ENCODE measurements at places on chromosomes 16 and 17.

DNA sequence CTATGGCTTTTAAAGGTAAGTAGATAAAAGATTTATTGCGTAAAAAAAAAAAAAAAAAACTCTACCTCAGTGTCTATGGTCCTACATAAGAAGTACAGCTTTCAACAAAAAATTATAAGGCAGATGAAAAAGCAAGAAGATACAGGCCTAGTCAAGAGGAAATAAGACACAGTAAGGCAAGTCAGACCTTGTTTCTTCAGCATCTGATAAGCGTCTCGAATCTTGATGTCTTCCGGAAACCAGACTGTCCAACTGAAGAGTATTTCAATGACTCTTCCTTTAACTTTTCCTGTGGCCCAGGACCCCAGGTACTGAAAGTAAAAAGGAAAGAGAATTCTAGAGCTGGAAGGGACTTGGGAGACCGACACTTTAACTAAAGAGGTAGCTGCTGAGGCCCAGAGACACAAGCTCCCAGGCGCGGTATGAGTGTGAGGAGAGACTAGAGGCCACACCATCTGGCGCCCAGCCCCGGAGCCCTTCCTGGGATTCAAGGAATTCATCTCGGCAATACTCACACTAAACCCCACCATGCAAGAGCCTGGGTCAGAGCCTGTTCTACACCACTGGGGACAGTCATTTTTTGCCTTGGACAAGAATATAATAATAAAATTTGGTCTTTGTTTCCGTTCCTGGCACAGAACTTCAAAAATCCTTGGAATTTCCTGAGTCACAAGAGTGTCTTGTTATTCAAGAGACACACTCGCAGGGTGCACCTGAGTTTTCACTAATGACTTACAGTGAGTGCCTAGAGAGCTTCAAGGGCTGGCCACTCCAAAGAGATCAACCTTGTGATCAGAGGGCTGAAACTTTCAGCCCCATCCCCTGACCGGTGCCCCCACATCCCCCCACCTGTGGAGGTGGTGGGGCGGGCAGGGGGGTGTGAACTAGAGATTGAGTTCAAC lies 18.6 kb downstream of the GGA2 start:
- DNase-seq = peak; percentile 13

GRCh38 chr17:32998111-32998886 lies 6.7 kb downstream of the SPACA3 start:
- DNase-seq = peak; percentile 78

GRCh38 chr17:80730739-80731138 lies 186.1 kb downstream of the RPTOR start:
- DNase-seq = no peak

- no peak for DNase-seq
These were observed 15.0 kb downstream of the CUEDC1 start for GRCh38 chr17:57940231-57940630.

- no peak for DNase-seq
These were observed 46.3 kb downstream of the RMI2 start for GRCh38 chr16:11391576-11391975.

- no peak for DNase-seq
These were observed 44.6 kb downstream of the STH start for GRCh38 chr17:46043606-46044005.

- DNase-seq = peak; percentile 22
These were observed 477 bp downstream of the CFAP20 start for GRCh38 chr16:58128711-58129096.

DNA sequence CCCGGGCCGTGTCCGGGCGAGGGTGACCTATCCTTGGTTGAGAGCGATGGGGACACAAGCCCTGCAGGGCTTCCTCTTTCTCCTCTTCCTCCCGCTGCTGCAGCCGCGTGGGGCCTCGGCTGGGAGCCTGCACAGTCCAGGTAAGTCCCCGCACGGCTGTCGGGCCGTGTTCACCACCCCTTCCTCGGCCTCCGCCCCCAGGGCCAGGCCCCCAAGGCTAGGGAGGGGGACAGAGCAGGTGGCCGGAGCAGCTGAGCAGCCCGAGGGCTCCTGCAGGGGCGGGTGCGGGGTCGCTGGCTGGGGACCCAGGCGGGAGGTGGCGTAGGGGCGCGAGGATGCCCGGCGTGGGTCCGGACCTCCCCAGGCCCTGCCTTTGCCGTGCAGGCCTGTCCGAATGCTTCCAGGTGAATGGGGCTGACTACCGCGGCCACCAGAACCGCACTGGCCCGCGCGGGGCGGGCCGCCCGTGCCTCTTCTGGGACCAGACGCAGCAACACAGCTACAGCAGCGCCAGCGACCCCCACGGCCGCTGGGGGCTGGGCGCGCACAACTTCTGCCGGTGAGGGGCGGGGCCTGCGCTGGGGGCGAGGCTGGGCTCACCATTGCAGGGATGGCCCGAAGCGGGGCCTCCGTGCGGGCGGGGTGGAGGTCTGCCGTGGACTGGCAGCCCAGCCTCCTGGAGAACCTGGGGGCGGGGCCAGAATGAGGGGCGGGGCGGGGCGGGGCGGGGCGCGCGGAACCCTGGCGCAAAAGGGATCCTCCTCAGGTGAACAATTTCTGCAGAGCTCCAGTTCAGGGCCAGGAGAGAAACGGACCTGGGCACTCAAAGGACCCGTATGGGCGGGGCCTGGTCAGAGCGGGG lies 631 bp downstream of the KREMEN2 start:
- peak; percentile 51 for DNase-seq

- DNase-seq = no peak
These were observed 4.5 kb upstream of the IRX3 start for GRCh38 chr16:54290833-54291655.

DNA sequence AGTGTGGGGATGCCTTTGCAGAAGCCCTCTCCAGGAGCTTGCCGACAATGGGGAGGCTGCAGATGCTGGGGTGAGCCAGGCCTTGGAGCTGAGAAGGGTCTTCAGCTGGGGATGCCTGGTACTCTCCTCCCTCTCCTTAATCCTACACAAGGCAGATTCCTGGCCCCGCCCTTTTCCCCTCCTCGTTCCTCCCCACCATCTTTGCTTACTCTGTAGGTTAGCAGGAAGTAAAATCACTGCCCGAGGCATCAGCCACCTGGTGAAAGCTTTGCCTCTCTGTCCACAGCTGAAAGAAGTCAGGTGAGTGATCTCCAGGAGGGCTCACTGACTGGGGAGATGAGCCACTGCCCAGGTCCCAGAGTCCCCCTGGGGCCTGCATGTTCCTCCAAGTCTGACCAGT lies 38.7 kb downstream of the NLRC5 start:
- no peak for DNase-seq

DNA sequence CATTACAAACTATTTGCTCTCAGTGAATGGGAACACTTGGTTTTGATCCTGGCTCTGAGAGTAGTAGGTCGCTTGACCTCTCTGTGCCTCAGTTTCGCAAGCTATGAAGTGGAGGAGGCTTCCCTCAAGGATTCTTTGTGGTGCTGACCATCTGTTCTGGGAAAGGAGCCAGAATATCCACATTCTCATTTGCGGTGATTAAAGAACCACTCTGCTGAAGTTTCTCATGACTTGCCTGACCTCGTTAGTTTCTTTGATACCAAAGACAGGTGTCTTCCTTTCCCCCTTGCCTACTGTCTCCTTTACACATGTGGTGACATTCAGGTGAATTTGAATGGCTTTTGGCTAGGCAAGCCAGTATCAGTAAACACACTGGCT lies 116.0 kb downstream of the SNX29 start:
- DNase-seq = no peak

DNA sequence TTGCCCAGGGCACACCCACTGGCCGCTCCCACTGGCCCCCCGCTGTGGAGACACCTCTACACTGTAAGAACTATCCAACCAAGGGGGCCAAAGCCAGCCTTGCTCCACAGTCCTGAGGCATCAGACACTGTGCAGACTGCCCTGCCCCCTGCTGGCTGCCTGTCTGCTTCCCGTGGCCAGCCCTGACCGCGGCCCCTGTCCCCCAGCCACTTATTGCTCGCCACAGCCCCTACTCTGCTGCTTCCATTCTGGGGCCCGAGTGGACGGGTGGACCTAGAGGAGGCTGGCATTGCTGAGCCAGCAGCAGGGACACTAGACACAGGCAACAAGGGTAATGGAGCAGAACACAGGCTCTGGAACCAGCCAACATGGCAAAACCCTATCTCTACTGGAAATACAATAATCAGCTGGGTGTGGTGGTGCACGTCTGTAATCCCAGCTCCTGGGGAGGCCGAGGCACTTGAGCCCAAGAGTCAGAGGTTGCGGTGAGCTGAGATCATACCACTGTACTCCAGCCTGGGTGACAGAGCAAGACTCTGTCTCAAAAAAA lies 19.7 kb upstream of the LRRC37A3 start:
- DNase-seq = peak; percentile 11

GRCh38 chr17:77210331-77210730 lies 69.6 kb downstream of the SEC14L1 start:
- DNase-seq = no peak

DNA sequence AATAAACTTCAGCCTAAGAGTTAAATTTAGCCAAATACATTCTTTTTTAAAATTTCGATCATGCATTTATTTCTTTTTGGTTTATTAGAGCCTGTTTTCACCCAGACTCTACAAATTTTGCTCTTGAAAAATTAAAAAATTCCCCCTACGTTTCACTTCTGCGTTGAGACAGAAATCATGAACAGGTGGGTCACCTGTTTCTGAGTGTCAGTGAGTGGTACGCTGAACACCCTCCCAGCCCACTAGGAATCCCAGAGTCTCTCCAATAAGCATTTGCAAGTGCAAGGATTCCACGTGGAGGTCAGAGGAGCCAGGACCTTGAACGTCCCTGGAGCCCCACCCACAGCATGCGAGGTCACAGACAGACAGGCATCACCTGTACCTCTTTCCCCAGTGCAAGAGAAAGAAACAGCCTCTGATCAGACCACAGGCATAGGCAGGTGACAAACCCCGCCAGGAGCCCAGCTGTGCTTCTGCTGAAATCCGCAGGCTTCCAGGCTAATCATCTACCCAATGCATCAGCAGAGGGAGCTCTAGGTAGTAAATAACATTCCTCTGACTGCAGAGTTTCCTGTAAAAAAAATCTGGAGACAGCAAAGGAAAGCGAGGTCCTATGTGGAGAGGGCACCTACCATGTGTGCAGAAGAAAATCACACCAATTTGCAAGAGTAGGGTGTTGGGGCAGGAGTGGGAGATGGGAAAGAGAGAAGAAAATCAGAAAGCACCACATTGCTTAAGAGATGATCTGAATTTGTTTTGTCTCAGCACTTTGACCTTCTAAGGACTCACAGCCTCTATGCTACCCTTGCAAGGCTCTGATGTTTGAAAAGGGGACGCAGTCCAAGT lies 5.9 kb upstream of the XYLT1 start:
- peak; percentile 74 for DNase-seq

DNA sequence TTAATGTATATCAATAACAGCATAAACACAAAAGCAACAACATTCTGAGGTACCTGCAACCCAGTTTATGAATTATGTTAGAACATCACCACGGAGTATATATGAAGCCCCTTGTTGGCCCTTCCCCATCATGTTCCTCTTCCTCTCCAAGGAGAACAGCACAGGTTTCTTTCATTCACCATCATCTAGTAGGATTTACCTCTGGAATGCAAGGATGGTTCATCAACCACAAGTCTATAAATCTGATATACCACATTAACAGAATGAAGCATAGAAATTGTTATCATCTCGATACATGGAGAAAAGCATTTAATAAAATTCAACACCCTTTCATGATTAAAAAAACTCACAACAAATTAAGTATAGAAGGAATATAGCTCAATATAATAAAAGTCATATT lies 6.2 kb upstream of the PRSS54 start:
- DNase-seq = no peak

DNA sequence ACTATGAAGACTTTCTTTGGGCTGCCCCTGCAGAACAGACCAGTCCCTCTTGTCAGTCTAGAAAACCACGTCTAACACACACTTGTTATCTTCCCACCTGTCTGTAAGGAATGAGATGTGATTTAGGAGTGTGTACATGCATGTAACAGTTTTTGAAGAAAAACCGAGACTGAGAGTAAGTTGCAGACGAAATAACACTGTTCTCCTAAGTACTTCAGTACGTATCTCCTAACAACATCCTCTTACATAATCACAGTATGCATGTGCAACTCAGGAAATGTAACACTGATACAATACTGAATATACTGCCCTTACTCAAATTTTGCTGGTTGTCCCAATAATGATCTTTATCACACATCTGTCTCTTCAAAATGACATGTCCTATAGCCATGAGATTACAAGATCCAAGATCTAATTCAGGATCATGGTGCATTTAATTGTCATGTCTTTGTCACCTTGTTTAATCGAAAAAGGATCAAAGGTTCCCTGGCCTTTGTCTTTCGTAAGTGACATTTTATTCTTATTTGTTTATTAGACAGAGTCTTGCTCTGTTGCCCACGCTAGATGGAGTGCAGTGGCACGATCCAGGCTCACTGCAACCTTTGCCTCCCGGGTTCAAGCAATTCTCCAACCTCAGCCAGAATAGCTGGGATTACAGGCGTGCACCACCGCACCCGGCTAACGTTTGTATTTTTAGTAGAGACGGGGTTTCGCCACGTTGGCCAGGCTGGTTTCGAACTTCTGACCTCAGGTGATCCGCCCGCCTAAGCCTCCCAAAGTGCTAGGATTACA lies 25.6 kb downstream of the CREBBP start:
- DNase-seq = no peak

GRCh38 chr17:32998887-32999228 lies 7.2 kb downstream of the SPACA3 start:
- no peak for DNase-seq

DNA sequence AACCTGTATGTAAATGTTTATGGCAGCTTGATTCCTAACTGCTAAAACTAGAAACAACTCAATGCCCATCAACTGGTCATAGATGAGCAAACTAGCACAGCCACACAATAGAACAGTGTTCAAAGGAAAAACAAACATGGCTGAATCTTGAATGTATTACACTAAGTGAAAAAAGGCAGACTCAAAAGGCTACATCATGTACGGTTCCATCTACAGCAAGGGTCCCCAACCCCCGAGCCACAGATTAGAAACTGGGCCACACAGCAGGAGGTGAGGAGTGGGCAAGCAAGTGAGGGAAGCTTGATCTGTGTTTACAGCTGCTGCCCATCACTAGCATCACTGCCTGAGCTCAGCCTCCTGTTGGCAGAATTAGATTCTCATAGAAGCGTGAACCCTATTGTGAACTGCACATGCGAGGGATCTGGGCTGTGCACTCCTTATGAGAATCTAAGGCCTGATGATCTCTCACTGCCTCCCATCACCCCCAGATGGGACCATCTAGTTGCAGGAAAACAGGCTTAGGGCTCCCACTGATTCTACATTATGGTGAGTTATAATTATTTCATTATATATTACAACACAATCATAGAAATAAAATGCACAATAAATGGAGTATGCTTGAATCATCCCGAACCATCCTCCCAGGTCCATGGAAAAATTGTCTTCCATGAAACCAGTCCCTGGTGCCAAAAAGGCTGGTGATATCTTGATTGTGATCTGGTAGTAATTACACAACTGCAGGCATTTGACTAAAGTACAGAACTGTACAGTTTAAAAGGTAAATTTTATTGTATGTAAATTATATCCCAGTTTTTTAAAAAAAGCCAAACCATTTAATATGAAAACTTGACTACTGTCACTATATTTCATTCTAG lies 7.7 kb downstream of the CEP20 start:
- no peak for DNase-seq

GRCh38 chr17:37570527-37571093 lies 38.6 kb downstream of the SYNRG start:
- DNase-seq = peak; percentile 18
